ENCODE measurements at places on chromosomes 11 and 22. TPM values are rescaled to one million over a fixed set of nuclear protein-coding genes. Genes with fewer than 3 reads are reported as not detected.

ZNRF3 gene
- 3.3 TPM for total RNA-seq

SLC22A9 gene
- total RNA-seq, result not detected

PNPLA5 gene
- not detected for total RNA-seq

ACR gene
- total RNA-seq, result not detected

PSMD13 gene
- total RNA-seq, result 399 TPM

SEZ6L gene
- total RNA-seq, result not detected

KLHDC7B gene
- total RNA-seq, result 7.4 TPM

TP53AIP1 gene
- total RNA-seq, result not detected

SPI1 gene
- total RNA-seq, result 1.1 TPM

Data from activated T-cell treated with anti-CD3 and anti-CD28 coated beads, Interleukin-2, amount 50 U/mL, for 4 hours (primary cell).